ENCODE measurements at places on chromosomes 11 and 22.

- DNase-seq = no peak
Measured at GRCh38 chr22:46578824-46579561, 41.2 kb upstream of the GRAMD4 start.

GRCh38 chr11:62419943-62420342 lies 1.1 kb downstream of the SCGB1A1 start:
- no peak for DNase-seq

DNA sequence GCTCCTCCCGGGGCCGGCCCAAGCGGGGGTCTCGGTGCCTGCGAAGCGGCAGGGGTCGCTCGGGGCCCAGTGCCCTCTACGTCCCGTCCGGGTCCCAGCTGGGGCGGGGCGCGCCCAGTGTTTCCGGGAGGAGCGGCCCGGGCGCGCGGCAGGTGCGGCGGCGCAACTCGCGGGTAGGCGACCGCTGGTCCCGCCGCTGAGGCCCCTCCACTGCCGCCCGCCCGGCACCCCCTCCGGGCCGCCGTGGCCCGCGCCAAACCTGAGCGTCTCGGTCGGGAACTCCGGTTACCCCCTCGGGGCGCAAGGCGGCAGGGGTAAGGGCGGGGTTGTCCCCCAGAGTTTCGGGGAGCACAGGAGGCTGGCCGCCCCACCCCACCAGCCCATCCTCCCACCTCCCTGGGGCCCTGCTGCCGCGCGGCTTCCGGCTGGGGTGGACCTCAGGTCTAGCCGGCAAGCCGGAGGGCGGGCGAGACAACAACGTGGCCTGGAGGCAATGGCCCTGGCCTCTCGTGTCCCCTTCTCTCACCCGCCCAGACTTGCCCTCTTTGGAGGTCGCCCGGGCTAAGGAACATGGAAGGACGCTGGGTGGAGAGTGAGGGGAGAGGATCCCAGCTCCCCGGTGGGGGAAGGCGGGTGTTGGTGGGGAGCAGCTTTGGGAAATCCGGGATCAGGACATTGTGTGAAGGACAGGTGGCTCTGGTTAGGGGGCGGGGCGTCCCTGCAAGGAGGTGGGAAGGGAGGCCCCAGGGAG lies 398 bp upstream of the CRACR2B start:
- DNase-seq = peak; percentile 60

DNA sequence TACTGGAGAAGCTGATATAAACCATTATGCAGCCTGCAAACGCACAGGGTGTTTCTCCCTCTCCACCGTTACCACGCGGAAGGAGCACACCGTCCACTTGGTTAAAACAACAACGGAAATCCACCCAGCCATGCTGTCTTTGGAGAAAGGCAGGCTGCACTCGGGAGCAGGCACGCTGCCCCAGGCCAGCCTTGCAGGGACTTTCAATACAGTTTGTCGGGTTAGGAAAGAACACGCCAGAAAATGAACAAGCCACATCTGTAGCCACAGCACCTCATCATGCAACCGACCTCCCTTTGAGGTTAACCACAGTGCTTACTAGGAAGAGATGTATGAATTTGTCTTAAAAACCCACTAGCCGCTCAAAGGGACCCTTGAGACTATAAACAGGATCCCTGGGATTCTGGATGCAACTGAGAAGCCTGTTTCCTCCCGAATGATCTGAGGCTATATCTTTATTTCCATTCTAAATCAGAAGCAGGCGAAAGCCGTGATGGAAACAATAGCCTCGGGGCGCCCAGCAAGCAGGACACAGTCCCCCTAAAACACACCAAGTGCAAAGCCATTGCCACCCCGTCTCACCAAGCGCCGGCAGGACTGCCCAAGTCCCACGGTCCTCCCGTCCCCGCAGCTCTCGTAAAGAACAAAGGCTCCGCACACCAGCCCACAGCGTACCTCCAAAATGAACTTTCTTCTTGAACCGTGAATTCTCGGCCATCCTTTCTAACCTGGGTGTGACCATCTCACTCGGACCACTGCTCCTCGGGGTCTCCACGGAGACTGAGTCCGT lies 318.9 kb downstream of the CTTN start:
- no peak for DNase-seq

DNA sequence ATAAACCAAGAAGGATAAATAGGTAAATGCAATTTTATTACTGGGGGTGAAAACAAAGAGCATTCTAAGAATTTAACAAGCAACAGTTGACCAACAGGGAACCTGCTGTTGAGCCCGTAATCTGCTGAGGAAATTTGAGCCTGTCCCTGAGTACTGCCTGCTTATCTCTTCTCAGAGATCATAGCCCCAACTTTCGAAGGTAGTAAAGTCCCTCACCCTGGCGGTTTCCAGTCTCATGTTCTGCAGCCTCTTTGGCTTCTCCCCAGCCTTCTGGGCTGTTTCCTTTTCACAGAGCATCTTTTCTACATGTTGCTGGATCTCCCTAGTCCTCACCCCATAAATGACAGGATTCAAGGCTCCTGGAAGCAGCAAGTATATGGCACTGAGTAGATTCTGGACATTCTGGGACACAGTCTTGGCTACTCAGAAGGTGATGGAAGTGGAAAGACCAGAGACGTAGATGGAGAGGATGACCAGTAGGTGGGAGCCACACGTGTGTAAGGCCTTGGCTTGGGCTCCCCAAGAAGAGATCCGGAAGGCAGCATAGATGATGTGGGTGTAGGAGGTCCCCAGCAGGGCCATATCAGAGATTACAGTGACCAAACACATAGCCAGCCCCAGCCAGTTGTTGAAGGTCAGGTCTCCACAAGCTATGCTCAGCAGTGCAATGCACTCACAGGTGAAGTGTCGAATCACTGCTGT lies 51.6 kb downstream of the RRM1 start:
- DNase-seq = no peak

DNA sequence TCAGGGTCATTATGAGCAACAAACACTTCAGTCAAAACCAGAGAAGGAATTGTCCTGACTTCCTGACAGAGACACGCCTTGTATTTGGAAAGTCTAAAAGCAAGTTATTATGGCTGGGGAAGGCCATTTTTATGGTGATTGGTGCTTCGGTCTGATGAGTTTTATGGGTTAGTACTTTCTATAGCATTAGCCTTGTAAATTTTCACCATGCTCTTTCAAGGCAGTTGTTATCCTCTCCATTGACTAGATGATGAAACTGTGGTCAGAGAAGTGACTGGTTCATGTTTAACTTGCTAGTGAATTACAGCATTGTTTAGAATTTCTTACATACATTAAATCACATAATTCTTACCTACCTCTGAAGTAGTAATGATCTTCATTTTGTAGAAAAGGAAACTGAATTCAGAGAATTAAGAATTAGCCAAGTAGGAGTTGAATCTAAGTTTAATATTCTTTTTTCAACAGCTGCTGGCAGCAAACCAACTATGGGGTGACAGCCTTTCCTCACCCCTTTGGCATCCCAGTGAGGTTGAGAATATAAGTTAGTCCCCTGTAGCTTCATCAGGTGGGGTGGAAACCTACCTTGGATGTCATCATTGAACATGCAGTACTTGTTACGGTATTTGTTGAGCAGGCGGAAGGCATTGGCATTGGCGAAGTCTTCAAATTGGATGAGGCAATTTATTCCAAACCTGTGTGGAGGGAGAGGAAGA lies 90.0 kb downstream of the CCDC81 start:
- DNase-seq = no peak

- no peak for DNase-seq
Measured at GRCh38 chr22:16967453-16968217, 40.4 kb downstream of the GAB4 start.

GRCh38 chr11:23957314-23957713 lies 539.5 kb upstream of the LUZP2 start:
- no peak for DNase-seq

DNA sequence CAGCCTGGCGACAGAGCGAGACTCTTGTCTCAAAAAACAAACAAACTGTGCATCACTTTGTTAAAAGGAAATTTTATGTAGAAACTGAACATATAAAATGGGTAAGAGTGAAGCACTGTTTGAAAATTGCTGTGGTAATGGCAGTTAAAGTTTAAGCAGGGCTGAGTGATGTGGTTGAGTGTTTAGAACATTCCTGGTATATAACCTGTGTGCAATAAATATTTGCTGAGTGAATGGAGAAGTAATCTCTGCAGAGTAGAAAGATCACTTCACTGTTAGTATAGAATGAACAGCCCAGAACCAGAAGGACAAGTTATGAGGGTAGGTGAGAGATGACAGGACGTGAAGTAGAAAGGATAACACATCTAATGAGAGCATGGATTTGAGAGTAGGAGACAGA lies 27.3 kb downstream of the CECR2 start:
- no peak for DNase-seq

GRCh38 chr11:84136926-84137325 lies 850.8 kb upstream of the CCDC90B start:
- DNase-seq = peak; percentile 10

DNA sequence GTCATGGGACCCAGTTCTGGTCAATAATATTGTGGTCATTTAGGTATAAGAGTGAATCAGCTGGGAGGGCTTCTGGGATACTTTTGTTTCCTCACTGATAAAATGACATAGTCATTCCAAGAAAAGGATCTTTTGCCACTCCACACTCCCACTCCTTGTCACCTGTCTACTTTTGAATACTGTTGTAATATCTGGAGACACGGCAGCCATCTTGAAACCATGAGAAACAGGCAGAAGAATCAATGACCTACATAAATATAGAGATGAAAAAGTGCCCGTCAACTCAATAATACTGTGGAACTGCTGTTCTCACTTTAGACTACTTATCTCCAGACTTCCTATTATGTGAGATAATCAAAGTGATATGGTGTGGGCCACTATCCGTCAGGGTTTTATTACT lies 154.2 kb downstream of the CCDC34 start:
- DNase-seq = no peak

GRCh38 chr11:33690290-33691065 lies 10.1 kb downstream of the C11orf91 start:
- DNase-seq = no peak

- DNase-seq = no peak
Measured at GRCh38 chr22:41818596-41818995, 14.3 kb upstream of the SREBF2 start.

DNA sequence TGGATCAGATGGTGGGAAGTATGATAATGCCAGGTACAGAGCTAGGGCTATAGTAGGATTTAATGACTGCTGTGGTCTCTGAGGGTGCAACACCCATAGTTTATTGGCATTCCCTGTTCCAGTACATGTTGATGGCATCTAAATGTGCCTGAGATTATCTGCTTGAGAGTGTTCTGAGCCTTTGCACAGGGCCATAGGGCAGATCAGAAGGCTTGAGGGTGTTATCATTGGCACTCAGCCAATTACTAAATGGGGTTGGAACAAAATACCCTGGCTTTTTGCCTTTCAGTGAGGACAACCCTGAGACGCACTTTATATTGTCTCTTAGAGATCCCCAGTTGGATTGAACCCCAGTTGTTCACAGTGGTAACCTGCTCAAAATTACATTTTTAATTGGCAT lies 6.7 kb downstream of the SLC5A12 start:
- no peak for DNase-seq
